ENCODE measurements at places on chromosomes 2 and 18. TPM values are rescaled to one million over a fixed set of nuclear protein-coding genes. Genes with fewer than 3 reads are reported as not detected.

SFXN5 gene
- 45.9 TPM for polyA plus RNA-seq

ARHGAP28 gene
- polyA plus RNA-seq: 2.9 TPM

GLI2 gene
- polyA plus RNA-seq: 18.4 TPM

ITSN2 gene
- 9.4 TPM for polyA plus RNA-seq

GPR39 gene
- polyA plus RNA-seq: 2.7 TPM

ERBB4 gene
- polyA plus RNA-seq: 1.3 TPM

MARS2 gene
- 15.7 TPM for polyA plus RNA-seq

FRZB gene
- polyA plus RNA-seq: 4.4 TPM

PAX8 gene
- 0.08 TPM for polyA plus RNA-seq

NCKAP5 gene
- polyA plus RNA-seq: 0.27 TPM

SERPINB13 gene
- not detected for polyA plus RNA-seq

BMP10 gene
- not detected for polyA plus RNA-seq

TUBA4B gene
- polyA plus RNA-seq: 0.08 TPM

SERPINB4 gene
- 0.36 TPM for polyA plus RNA-seq

LHCGR gene
- 0.19 TPM for polyA plus RNA-seq

MROH2A gene
- not detected for polyA plus RNA-seq

GPN1 gene
- polyA plus RNA-seq: 38.7 TPM

RAB6C gene
- 0.03 TPM for polyA plus RNA-seq

TGFA gene
- polyA plus RNA-seq: 2.1 TPM

FARP2 gene
- polyA plus RNA-seq: 12.7 TPM

SPATA3 gene
- polyA plus RNA-seq: not detected

Measured in H1 (cell line).